ENCODE measurements at places on chromosomes 2 and 18.

- no peak for DNase-seq
Observed at GRCh38 chr2:56248965-56249742, 65.4 kb downstream of the CCDC85A start.

GRCh38 chr2:144449028-144449406 is 70.9 kb downstream of the ZEB2 start:
- no peak for DNase-seq

DNA sequence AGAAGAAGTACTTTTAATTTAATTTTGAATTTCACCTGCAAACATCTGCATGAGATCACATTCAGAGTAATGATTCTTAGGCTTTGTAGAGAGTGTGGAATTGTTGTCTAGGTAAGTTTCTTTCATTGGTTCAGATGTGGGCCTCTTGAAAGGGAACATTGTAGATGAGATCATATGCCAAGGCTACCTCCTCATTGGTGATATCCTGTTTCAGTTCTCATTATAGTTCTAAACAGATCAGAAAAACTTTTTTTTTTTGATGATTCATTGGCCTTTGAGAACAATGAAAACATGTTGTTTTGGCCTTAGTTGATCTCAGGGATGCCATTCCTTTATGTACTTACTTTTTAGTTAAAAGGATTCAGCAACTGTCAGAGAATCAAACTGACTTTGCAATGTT is 44.5 kb downstream of the EML6 start:
- DNase-seq = no peak

GRCh38 chr18:46939337-46939963 is 22.0 kb downstream of the KATNAL2 start:
- no peak for DNase-seq

GRCh38 chr2:240986787-240987411 is 11.5 kb upstream of the SNED1 start:
- no peak for DNase-seq

- DNase-seq = no peak
Observed at GRCh38 chr2:12313445-12314126, 403.1 kb upstream of the TRIB2 start.

GRCh38 chr18:54204883-54205282 is 19.6 kb downstream of the MBD2 start:
- no peak for DNase-seq

All from esophagus squamous epithelium (tissue), 5 donors.